Psoas muscle (tissue), 8 donors: ENCODE measurements at places on chromosomes 6 and 20.
A peak's percentile ranks its signal among the peaks of the same experiment; 100 is the strongest.

DNA sequence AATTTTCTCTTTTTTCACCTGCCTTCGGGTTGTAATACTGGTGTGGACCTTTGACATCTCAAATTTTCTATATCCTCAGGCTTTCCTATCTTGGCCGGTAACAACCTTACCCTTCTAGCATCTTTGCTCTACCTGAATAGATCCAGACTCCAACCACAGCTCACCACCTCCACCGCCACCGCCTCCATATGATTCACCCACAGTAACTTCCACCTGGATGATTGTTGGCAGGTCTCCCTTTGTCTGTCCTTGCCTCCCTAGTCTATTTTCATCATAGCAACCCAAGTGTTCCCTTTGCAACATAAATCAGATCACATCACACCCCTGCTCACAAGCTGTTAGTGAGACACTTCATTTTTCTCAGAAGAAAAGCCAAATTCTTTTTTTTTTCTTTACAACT lies 525.8 kb upstream of the POU3F2 start:
- no peaks in the 10 kb centered on the region for H3K4me1 ChIP-seq
- no peak overlapping the region for H3K4me3 ChIP-seq
- no peaks in the 10 kb centered on the region for H3K36me3 ChIP-seq
- H3K27ac ChIP-seq: no peak overlapping the region

DNA sequence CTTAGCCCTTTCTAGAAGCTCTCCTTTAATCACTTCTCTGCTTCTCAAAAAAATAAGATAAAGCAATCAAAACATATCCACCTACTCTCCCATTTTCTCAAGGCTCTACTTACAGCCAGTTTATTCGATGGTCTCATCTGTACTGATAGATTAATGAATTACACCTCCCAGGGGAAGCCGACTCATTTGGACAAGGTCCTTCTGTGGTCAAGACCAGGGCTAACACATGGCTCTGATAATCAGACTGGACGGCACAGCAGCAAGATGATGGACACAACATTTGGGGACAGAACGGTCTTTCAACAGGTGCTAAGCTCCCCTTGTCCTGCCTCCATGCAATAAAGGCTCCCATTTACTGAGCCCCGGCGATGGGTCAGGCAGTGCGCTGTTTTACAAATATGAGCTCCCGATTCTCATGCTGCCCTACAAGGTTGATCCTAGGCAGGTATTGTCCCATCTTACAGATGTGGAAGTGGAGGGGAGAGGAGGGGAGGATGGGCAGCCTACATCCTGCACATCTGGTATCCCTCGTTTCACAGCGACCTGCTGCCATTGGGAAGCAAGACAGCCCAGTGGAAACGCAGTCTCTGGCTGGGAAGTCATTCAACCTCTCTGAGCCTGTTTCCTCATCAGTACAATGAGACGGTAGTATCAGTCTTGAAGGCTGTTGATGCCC lies 15.7 kb downstream of the CPNE5 start:
- H3K4me3 ChIP-seq: no peak overlapping the region
- peaks cover 3% of the 10 kb centered on the region for H3K4me1 ChIP-seq
- no peaks in the 10 kb centered on the region for H3K27me3 ChIP-seq
- peak overlapping the region; percentile 32 for H3K27ac ChIP-seq
- no peaks in the 10 kb centered on the region for H3K36me3 ChIP-seq

DNA sequence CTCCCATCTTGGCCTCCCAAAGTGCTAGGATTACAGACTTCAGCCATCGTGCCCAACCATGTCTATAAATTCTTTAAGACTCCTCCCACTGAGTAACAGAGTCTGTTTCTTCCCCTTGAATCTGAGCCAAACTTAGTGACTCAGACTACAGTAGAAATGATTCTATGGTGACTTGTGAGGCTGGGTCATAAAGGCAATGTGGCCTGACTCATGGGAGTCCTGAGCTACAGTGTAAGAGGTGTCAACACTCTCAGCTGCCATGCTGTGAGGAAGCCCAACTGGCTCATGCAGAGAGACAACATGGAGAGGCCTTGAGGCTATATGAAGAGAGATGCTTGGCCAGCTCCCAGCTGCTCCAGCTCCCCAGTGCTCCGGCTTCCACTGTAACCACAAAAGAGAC lies 5.2 kb upstream of the NRSN2 start:
- H3K27ac ChIP-seq: no peak overlapping the region
- H3K27me3 ChIP-seq: no peaks in the 10 kb centered on the region
- H3K4me3 ChIP-seq: no peak overlapping the region
- DNase-seq: no peak
- H3K4me1 ChIP-seq: no peaks in the 10 kb centered on the region

DNA sequence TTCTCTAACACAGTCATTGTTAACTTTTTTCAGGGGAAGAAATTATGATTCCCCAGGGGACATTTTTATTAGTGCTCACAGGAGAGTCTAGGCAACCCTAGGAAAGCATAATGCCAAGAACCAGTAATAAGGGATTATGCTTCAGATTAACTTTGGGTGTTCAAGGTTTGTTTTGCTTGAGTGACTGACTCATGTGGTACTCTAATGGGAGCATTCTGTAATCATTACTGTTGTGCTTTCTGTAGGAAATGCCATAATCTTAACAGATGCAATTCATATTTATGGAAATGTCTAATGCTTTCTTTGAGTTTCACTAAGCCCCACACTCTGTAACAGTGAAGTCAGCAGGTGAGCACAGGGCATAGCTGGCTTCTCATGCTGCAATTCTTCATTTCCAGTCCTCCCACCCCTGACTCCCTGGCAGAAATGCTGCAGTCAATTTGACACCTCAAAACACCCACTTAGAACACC lies 263.4 kb upstream of the MAN1A1 start:
- no peaks in the 10 kb centered on the region for H3K4me1 ChIP-seq
- DNase-seq: no peak
- no peak overlapping the region for H3K4me3 ChIP-seq
- H3K36me3 ChIP-seq: no peaks in the 10 kb centered on the region

DNA sequence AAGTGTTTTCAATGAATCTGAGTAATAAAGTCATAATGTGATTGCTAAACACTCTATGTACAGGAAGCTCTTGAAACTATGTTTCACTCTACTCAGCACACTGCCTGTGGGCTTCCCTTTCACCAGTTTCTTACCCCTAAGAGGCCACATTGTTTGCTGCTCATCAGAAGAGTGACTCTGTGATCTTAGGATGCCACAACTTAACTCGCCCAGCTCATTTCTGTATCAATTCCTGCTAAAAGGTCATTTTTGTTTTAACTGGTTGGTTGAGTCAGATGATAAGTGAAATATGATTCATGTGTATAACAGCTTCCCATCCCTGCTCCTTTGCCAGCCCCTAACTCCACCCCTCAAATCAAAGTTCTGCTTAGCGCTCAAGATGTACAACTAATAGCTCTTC lies 9.8 kb upstream of the NDUFAF4 start:
- no peaks in the 10 kb centered on the region for H3K4me1 ChIP-seq
- no peaks in the 10 kb centered on the region for H3K36me3 ChIP-seq
- no peak overlapping the region for H3K4me3 ChIP-seq
- no peak overlapping the region for H3K27ac ChIP-seq
- no peak for DNase-seq
- no peaks in the 10 kb centered on the region for H3K27me3 ChIP-seq

GRCh38 chr20:23165307-23165750 lies 79.2 kb upstream of the CD93 start:
- peaks cover 22% of the 10 kb centered on the region for H3K4me1 ChIP-seq
- no peak for DNase-seq
- H3K4me3 ChIP-seq: no peak overlapping the region
- no peaks in the 10 kb centered on the region for H3K36me3 ChIP-seq
- H3K27ac ChIP-seq: no peak overlapping the region

- no peak overlapping the region for H3K4me3 ChIP-seq
- no peaks in the 10 kb centered on the region for H3K36me3 ChIP-seq
- H3K27me3 ChIP-seq: peaks cover 9% of the 10 kb centered on the region
- no peak overlapping the region for H3K27ac ChIP-seq
- DNase-seq: no peak
These were observed 81.1 kb downstream of the TTLL2 start for GRCh38 chr6:167405778-167406532.

DNA sequence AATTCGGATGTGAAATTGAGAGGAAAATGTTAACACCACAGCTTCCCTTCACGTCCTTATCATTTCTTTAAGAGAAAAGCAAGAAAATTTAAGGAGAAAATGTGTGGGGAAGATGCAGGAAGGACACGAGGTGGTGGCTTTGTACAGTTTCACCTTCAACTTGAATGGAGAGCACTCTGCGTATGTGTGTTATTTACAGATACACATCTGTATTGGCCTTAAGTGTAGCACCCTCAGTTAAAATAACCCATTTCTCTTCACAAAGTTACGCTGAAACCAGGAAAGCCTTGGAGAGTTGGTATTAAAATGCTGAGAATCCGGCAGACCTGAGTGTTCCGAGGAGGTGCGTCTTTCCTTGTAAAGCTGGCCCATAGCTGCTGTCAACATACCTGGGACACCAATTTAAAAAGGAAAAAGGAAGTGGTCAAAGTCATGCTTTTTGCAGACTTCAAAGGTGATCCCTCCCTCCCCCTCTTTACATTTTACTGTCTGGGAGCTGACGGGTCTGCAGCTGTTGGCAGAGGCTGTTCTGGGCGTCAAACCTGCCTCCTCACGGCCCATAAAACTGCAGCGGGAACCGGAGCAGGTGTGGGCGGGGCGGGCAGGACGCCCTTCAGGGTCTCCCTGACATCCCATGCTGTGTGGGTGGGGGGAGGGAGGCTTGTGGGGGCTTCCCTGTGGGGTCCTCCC lies 61.3 kb upstream of the TBXT start:
- H3K27me3 ChIP-seq: peaks cover 26% of the 10 kb centered on the region
- no peak overlapping the region for H3K4me3 ChIP-seq
- no peak for DNase-seq

GRCh38 chr6:116625872-116626271 lies 9.6 kb downstream of the RSPH4A start:
- H3K27me3 ChIP-seq: no peaks in the 10 kb centered on the region
- no peak for DNase-seq
- H3K36me3 ChIP-seq: no peaks in the 10 kb centered on the region
- no peak overlapping the region for H3K4me3 ChIP-seq
- no peak overlapping the region for H3K27ac ChIP-seq

GRCh38 chr20:32458061-32458836 lies 100.1 kb downstream of the ASXL1 start:
- H3K27ac ChIP-seq: no peak overlapping the region
- no peaks in the 10 kb centered on the region for H3K27me3 ChIP-seq

GRCh38 chr6:156660389-156660788 lies 116.8 kb upstream of the ARID1B start:
- no peaks in the 10 kb centered on the region for H3K27me3 ChIP-seq
- no peak overlapping the region for H3K27ac ChIP-seq
- H3K36me3 ChIP-seq: no peaks in the 10 kb centered on the region
- H3K4me1 ChIP-seq: peaks cover 9% of the 10 kb centered on the region

GRCh38 chr6:57162516-57162915 lies 9.6 kb upstream of the BAG2 start:
- DNase-seq: no peak
- H3K27ac ChIP-seq: no peak overlapping the region
- H3K27me3 ChIP-seq: no peaks in the 10 kb centered on the region
- no peak overlapping the region for H3K4me3 ChIP-seq
- H3K36me3 ChIP-seq: no peaks in the 10 kb centered on the region

GRCh38 chr20:19498756-19499155 lies 259.3 kb upstream of the RIN2 start:
- no peak overlapping the region for H3K4me3 ChIP-seq
- no peaks in the 10 kb centered on the region for H3K27me3 ChIP-seq
- H3K36me3 ChIP-seq: no peaks in the 10 kb centered on the region
- no peak overlapping the region for H3K27ac ChIP-seq
- peaks cover 44% of the 10 kb centered on the region for H3K4me1 ChIP-seq
- no peak for DNase-seq

DNA sequence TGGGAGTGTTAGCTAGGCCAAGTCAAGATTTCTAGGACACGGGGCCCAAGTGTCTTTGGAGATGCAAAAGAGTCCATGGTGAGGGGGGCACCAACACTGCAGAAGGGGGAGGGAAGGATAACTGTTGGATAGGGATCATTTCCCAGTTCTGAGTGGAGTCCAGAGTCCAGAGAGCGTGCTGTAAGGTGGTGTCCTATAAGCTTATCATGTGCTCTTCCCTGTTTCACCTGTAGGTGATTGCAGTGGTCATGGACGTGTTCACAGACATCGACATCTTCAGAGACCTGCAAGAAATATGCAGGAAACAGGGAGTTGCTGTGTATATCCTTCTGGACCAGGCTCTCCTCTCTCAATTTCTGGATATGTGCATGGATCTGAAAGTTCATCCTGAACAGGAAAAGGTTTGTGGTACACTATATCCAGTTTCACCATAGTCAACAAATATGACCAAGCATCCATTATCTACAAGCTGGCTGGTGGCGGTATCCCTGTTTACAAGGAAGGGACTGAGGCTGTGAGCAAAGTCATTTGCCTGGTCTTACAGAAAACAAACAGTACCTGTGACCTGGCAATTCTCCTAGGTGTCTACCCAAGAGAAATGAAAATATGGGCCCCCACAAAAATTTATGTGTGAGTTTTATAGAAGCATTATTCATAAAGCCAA lies 15.6 kb downstream of the FAM83D start:
- no peak overlapping the region for H3K27ac ChIP-seq
- H3K27me3 ChIP-seq: no peaks in the 10 kb centered on the region
- H3K4me3 ChIP-seq: no peak overlapping the region
- no peaks in the 10 kb centered on the region for H3K4me1 ChIP-seq
- no peaks in the 10 kb centered on the region for H3K36me3 ChIP-seq
- no peak for DNase-seq

DNA sequence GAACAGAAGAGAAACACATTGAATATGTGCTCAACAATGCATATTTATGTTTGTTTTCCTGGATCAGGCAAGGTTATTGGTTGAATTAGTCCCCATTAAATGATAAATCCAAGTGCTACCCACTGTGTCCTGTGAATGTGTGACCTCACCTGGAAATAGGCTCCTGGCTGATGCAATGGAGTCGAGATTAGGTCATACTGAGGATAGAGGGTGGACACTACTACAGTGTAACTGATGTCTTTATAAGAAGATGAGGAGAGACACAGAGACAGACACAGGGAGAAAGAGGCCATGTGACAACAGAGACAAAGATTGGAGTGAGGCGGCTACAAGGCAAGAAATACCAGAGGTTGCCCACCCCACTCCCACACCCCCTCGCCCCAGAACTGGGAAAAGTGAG lies 559.3 kb downstream of the C6orf118 start:
- H3K36me3 ChIP-seq: no peaks in the 10 kb centered on the region
- no peak overlapping the region for H3K27ac ChIP-seq
- H3K27me3 ChIP-seq: no peaks in the 10 kb centered on the region
